Amniotic stem cell (primary cell): ENCODE measurements at places on chromosomes 12 and 14.

DNA sequence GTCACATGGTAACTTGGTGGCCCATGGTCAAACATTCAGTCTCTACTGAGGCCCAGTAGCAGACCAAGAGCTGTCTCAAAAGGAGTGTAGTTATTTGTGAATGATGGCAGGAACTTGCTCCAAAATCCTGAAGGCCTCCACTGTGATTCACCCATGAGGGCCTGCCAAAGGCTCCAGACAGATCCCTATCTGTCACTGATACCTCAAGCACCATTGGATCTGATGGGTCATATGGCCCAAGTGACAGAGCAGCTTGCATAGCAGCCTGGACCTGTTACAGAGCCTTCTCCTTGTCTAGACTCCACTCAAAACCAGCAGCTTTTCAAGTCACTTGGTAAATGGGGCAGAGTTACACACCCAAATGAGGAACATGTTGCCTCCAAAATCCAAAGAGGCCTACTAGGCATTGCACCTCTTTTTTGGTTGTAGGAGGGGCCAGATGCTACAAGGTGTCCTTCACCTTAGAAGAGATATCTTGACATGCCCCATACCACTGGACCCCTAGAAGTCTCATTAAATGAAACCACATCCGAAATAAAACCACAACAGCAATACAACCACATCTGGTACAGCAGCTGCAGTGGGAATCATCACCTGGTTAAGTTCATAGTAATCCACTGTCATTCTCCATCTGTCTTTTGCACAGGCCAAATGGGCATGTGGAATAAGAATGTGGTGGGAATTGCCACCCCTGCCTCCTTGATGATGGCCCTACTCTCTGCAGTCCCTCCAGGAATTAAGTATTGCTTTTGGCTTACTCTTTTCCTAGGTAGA lies 150.4 kb upstream of the MAX start:
- DNase-seq = no peak

- DNase-seq = no peak
These were observed 37.0 kb downstream of the BTG1 start for GRCh38 chr12:92108651-92109050.

DNA sequence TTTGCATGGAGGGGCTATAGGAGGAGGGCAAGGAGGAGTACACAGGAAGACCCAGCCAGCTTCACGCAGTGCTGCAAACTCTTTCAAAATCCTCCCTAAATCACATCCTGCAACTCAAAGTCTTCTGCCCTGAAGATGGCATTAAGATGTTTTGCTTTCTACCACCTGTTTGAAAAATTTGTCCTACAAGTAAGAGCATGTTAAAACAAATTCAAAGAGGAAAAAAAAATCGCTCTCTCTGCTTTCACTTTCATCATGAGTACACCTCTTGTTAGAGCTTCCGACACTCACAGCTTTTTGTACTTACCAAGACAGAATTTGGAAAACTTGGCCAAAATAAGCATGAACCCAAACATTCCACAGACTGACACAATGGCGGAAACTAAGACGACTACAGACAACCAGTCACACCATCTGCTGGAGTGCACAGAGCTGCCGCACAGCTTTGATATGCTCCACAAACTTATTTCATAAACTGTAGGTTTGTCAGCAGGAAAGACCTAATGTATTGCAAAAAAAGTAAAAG lies 21.3 kb downstream of the GCH1 start:
- no peak for DNase-seq

- no peak for DNase-seq
These were observed 42.0 kb downstream of the CKB start for GRCh38 chr14:103480595-103480994.

DNA sequence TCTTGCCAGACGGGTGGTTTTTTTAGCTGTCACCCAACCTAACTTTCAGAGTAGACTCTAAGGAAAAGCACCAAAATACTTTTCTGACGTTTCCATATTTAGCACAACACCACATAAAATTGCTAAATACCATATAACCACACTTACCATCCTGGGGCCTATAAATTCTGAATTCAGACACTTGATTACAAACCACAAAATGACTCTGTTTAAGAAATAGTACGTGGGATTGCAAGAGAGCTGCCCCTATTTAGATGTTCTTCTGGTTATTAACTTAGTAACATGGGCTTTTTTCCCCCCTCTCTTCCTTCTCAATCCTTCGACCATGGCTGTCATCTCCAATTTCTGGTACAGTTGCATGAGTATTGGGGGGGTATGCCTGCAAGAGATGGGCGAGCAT lies 287.7 kb downstream of the BMP4 start:
- no peak for DNase-seq

- no peak for DNase-seq
These were observed 9.4 kb downstream of the CCND2 start for GRCh38 chr12:4282892-4283511.

DNA sequence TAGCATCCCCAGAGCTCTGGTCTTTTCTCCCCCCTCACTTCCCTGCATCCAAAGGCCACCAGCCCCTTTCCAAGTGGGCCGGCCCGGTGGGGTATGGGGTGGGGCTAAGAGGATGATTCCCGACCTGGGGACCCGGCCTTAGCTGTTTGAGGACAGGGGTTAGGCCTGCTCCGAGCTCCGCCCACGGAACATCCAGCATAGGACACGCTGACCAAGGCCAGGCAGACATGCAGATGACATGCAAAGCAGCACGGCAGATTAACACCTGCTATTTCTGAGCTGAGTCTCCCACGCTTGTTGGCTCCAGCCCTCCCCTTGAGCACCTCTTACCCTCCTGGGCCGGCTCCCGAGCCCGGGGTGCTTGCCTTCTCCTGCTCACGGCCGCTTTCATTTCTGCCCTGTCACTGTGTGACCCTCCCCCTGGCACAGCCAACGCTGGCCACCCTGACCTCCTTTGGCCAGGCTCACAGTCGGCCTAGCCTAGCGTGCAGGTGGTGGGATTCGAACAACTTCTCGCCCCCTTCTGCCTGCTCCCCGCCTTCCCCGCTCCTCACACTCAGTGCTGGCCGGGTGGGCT lies 40.2 kb downstream of the TEAD4 start:
- DNase-seq = no peak

- DNase-seq = no peak
These were observed 604 bp downstream of the GLIPR1 start for GRCh38 chr12:75481013-75481705.

GRCh38 chr14:61388976-61389576 lies 67.7 kb downstream of the PRKCH start:
- no peak for DNase-seq

- DNase-seq = no peak
These were observed 1.0 kb downstream of the MPHOSPH9 start for GRCh38 chr12:123231931-123232330.

- no peak for DNase-seq
These were observed 38.0 kb upstream of the BDKRB2 start for GRCh38 chr14:96166461-96167223.

GRCh38 chr12:119459481-119459880 lies 125.0 kb downstream of the CCDC60 start:
- DNase-seq = no peak

GRCh38 chr14:68181519-68182326 lies 362.1 kb downstream of the RAD51B start:
- no peak for DNase-seq

GRCh38 chr14:56276108-56276507 lies 157.9 kb downstream of the PELI2 start:
- DNase-seq = no peak

DNA sequence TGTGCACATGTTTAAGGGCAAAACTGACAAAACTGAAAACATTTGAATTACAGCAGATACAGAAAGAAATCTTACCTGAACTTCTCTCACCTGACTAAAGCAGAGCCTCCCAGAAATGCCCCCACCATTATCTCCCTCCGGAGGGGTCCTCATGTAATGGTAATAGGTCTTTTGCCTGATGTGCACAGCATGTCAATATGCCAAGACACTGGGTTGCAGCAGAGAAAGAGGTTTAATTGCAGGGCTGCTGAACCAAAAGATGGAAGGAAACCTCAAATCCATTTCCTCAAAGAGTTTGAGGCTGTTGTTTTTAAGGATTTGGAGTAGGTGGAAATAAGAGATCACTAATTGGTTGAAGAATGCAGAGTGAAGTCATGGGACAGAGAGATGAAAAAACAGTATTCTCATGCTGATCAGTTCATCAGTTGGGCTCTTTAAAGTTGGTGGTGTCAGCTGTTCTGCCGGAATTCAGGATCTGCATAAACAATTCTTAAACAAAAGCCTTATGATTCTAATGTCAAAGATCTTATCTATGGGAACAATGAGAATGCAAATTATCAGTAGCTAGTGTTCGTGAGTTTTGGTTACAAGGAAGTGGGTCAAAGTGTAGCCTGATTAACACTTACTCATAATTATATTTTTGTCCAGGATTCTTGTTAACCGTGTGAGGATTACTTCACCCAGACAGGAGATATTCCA lies 18.2 kb downstream of the ANG start:
- DNase-seq = no peak

- peak; percentile 37 for DNase-seq
These were observed 1.4 kb downstream of the EEA1 start for GRCh38 chr12:92927436-92928281.

DNA sequence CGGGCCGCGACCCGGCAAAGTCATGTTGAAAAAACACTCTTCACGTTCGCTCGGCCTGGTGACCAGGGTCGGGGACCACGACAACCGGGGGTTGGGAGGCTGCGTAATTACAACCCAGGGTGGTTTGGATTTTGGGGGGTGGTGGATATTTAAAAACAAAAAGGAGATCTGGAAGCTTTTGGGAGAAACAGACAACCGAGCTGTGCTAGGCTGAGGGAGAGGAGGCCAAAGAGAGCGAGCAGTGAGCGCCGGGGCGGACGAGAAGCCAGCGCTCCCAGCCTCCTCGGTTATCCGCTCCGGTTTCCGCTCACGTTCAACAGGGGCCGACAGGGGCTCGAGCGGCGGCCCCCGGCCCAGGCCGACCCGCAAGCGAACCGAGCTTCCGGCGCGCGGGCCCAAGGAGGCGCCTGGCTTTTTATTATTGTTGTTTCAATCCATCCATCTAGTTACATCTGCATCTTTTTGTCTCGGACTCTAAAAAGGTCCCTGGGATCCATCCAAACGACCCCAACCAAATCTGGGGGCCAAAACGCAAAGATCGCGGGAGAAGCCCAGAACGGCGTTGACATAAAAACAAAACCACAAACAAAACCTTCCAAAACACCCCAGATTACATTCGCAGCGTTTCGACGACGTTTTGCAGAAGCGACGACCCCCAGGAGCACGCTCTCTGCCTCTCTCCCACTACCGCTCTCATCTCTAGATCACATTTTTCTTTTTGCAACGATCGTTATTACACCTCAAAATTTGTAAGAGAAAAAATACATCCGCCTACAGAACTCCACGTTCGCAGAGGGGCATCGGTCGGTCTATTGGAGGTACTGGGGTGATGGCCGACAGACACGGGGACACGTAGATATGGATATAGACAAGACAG lies 771 bp downstream of the OTX2 start:
- no peak for DNase-seq

DNA sequence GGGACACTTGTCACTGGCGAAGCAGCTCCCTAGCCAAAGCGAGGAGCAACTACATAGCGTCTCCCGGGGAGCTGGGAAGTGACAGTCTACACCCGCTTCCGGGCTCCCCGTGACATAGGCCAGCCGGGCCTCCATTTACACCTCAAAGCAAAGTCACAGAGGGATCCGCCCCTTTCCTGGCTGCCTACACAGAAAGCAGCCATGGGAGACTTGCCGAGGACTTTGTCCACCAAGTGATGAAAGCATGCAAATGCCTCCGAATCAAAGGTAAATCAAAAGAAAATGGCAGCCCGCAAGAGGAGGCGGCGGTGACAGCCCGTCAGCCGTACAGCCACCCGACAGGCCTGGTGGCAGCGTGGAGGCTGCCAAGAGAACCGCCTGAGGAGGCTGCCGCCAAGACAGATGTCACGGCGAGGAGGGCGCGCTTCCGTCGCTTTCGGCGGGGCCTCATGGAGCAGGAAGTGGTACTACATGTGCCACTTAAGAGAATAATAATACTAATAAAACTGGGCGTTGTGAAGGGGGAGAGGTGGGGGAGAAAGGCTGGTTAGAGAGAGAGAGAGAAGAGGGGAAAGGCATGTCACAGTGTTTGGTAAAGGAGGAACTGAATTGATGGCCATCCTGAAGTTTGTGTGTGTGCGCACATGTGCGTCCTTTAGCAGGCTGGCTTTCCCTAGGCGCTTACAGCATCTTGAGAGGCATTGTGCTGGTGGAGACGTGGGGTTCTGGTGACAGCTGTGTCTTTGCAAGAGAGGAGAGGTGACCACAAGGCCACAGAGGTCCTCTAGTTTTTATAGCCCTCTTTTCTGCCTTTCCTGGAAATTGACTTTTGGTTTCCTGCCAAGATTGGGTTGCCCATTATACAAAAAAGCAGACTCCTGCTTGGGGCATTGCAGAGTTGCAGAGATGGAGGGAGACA lies 661.7 kb downstream of the VRK1 start:
- DNase-seq = no peak

DNA sequence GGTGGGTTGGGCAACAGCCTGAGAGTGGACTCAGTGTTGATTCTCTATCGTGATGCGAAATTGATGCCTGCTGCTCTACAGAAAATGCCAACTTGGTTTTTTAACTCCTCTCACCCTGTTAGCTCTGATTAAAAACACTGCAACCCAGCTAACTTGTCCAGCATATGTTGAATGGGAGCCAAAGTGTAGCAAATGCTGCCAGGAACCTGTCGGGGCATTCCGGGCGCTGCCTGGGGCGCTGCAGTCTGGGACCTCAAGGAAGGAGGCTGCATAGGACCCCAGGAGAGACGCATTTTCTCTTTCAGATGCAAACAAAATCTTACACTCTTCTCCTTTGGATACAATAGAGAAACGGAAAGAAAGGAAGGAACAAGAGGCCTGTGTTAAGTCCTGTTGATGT lies 3.9 kb downstream of the B3GNT4 start:
- DNase-seq = no peak

DNA sequence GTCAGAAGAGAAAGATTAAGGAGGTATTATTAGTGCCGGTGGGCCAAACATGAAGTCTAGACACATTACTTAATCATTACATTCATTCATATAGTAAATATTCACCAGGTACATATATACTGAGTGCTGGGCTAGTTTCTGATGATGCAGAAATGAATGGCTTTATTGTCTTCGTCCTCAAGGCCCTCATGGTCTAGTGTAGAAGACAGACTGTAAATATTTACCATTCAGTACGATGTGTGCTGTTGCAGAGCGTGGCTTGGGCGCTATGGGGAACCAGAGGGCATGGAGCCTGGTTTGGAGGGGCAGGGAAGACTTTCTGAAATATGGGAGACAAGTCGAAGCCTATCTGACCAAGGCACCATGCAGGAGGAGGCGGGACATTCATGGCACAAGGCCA lies 37.0 kb upstream of the TCL1B start:
- DNase-seq = no peak

GRCh38 chr12:4701395-4702190 lies 18.6 kb upstream of the GALNT8 start:
- DNase-seq = no peak

GRCh38 chr12:56546680-56547079 lies 25.1 kb downstream of the RBMS2 start:
- DNase-seq = no peak

DNA sequence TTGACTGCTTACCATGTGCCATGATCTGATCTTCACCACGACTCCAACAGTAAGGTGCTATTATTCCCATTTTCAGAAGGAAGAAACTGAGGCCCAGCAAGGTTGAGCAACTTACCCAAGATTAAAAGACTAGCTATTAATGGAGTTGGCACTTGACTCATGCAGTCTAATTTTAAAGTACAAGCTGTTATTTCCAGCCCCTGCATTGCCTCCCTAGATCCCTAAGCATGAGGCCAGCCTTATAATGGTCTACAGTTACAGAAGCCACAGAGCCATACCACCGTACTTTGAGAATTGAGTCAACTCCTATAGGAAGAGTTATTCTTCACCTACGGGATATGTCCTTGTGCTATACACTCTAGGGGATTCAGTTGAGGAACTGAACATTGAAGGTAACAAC lies 66.7 kb upstream of the RBM19 start:
- no peak for DNase-seq

GRCh38 chr14:100673807-100674154 lies 52.9 kb upstream of the DLK1 start:
- no peak for DNase-seq
